ENCODE measurements at places on chromosomes 16 and 17.

GRCh38 chr17:72308744-72309385, 188.0 kb downstream of the SOX9 start:
- no peak for DNase-seq

DNA sequence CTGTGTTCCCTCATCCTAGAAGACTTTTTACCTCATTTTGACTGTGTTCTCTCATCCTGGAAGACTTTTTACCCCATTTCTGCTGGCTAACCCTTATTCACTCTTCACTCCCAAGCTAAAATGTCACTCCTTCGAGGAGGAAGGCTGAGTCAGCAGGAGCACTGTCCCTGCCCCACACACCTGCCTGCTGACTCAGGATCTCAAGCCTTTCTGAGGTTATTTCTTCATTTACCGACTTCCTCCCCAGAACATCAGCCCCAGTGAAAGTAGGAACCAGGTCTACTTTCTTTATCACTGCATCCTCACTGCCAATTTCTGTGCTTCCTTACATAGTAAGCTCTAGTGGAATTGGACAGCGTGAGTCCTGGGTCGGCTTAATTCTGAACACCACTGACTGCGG, 220.6 kb downstream of the HS3ST4 start:
- no peak for DNase-seq

DNA sequence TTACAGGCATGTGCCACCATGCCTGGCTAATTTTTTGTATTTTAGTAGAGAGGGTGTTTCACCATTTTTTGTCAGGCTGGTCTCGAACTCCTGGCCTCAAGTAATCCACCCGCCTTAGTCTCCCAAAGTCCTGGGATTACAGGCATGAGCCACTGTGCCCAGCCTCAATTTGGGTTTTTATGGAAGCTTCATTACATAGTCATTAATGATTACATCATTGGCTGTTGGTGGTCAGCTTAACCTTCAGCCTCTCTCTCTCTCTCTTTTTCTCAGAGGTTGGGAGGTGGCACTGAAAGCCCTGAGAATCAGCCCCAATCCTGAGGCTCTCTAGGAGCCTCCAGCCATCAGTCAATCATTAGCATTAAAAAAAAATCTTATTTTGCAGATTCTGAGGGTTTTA, 45.3 kb downstream of the C17orf58 start:
- no peak for DNase-seq

- DNase-seq = no peak
Observed at GRCh38 chr16:27677263-27677662, 127.3 kb downstream of the KATNIP start.

DNA sequence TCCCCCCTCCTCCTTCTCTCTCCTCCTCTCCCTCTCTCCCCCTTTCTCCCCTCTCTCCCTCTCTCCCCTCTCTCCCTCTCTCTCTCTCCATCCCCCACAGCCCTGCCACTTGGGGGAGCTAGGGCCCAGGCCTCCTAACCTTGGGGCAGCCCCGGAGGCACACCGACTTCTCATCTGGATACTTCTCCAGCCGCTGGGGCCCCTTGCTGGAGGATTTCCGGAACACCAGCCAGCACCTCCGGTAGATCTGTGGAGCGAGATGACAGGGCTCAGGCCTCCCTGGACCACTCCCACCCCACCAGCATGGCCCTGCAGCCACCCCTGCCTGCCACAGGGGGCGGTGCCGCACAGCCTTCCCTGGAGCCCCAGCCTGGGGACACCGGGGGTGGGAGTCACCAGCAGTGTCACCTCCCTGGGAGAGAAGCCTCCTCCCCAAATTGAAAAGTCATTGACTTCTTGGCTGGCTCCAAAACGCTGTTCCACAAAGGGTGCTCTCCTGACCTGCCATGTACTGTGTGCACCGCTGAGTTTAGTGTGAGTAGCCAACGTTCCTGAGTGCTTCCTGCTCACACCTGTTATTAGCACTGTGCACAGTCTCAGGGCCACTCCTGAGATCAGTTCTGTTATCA, 10.5 kb downstream of the DOK4 start:
- no peak for DNase-seq

GRCh38 chr16:31082368-31083045, 6.2 kb downstream of the PRSS53 start:
- DNase-seq = no peak
